HEK293T (cell line): ENCODE measurements at places on chromosomes 11 and 22.
A peak's percentile ranks its signal among the peaks of the same experiment; 100 is the strongest.

- no peak for DNase-seq
Observed at GRCh38 chr22:32810555-32811133, 9.1 kb downstream of the TIMP3 start.

DNA sequence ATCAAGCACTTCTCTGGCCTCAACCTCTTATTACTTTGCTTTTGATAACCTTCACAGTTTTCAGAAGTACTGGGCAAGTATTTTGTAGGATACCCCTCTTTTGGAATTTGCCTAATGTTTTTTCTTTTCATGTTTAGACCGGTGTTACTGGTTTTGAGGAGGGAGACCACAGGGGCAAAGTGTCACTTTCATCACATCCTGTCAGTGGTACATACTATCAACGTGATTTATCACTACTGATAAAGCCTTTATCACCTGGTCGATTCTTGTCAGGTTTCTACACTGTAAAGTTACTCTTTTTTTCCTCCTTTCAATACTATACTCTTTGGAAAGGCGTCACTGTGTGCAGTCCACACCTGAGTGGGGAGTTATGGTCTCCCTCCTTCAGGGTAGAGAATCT, 26.7 kb downstream of the QSER1 start:
- DNase-seq = no peak

GRCh38 chr11:9765320-9766101, 101.6 kb downstream of the SWAP70 start:
- no peak for DNase-seq

- no peak for DNase-seq
Observed at GRCh38 chr22:37283393-37283937, 1.2 kb downstream of the CYTH4 start.

- DNase-seq = no peak
Observed at GRCh38 chr11:13917904-13918303, 44.6 kb upstream of the SPON1 start.

GRCh38 chr11:115678942-115679341, 174.7 kb upstream of the CADM1 start:
- DNase-seq = peak; percentile 62

GRCh38 chr22:48705917-48706605, 1121.6 kb downstream of the BRD1 start:
- DNase-seq = no peak

- DNase-seq = peak; percentile 76
Observed at GRCh38 chr11:94623120-94623735, 56.1 kb downstream of the PIWIL4 start.

- DNase-seq = no peak
Observed at GRCh38 chr22:44632541-44633396, 69.2 kb upstream of the PRR5 start.

GRCh38 chr11:88704485-88704884, 361.3 kb downstream of the GRM5 start:
- DNase-seq = no peak

- DNase-seq = no peak
Observed at GRCh38 chr11:39341461-39341860, 2118.0 kb downstream of the LRRC4C start.

DNA sequence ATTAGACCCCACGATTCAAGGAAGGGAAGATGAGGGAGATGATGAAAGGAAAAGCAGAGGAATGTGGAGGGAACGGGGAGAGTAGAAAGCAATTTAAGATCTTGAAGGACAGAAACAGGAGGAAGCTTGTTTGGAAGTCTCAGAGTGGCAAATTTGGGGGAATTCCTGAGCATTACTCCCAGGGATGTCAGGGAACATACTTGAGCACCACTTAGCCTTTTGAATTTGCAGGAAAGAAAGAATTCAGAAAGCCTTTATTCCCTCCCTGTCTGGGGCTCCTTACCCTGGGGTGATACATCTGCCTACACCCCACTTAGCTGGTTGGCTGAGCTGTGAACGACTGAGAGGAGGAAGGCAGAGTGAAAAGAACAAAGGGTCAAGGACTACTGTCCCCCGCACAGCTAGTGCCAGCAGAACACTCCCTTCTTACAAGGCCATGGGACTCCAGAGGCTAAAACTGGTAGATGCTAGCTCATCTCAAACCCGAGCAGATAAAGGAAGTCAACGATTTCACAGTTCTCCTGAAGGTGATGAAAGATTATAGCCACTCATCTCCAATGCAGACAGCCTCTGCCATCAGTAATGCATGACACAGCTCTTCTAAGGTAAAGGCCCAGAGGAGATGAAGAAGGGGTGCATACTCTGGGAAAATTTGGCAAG, 84.0 kb upstream of the AKIP1 start:
- no peak for DNase-seq

DNA sequence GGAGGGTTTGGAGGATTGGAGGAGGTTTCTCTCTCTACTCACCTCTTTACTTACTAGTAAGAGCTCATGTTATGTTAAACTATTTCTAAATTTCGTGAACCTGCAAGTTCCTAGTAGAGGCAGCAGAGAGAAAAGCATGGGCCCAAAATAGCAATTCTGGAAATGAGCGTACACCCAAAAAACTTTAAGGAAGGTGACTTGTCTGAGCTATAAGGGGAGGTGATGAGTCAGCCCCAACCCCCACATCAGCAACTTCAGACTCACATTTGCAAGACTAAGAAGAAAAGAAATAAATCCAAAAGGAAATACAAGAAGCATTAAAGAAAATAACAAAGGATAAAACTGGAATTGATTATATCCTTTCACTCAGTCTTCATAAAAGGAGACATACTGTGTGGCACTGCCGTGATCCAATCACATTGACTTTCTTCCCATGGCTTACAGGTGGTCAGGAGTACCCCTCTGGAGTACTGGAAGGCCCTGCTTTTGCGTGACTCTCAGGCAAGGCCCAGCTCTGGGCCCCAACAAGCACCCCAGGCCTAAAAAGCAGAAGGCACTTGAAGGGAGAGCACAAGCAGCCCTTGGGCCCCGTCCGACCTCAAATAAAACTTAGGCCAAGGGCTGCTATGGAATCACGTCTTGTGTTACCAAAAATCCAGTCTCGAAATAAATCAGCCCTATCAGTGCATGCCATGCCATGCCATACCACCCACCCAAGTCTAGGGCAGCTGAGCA, 14.3 kb downstream of the PACSIN2 start:
- DNase-seq = no peak

DNA sequence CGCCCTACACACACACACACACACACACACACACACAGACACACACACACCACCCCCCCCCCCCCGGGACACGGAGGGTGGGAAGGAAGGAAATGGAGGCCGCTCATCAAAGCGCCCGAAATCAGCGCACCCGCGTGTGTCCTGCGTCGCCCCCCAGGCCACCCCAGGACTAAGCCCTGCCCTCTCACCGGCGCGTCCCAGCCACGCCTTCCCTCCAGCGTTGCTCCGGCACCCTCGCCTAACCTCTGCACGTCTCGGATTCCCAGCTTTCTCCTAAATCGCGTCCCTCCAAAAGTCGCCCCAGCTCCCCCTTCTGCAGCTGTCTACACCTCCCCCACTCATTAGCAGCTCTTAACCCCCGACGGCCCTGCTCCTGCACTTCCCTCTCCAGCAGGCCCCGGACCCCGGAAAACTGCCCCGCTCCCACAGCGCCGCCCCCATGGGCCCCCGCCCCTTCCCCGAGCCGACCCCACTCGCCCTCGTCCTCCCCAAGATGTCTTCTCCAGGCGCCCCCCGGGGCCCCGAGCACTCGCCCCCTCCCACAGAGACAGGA, 557 bp downstream of the PACSIN2 start:
- peak; percentile 49 for DNase-seq

GRCh38 chr22:22060200-22061084, 77.9 kb upstream of the TOP3B start:
- DNase-seq = peak; percentile 88

- DNase-seq = no peak
Observed at GRCh38 chr11:34161812-34162492, 56.5 kb downstream of the NAT10 start.

GRCh38 chr11:60970369-60970774, 1.1 kb upstream of the CD6 start:
- peak; percentile 73 for DNase-seq

DNA sequence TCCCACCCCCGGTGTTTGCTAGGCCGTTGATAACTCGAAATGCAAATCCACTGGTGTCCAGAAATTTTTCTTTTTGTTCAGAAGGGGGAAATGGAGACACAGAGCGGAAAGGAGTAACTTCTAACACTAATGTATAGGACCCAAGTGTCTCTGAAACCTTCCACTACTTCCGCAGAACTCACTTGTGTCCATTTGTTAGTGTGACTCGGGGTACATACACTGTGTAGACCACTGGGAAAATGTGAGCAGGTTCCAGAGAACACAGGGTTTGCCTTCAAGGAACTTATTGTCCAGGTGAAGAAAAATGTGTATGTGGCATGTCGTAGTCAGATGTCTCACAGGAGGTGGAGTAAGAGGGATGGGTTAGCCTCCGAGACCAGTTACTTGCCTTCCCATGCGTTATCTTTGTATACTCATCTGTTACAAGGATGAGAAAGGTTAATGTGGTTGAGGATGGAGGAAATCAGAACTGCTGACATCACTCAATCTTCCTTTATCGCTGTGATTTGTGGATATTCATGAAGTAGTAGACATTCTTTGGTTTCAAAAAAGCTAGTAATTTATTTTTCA, 857 bp downstream of the ARCN1 start:
- peak; percentile 20 for DNase-seq

DNA sequence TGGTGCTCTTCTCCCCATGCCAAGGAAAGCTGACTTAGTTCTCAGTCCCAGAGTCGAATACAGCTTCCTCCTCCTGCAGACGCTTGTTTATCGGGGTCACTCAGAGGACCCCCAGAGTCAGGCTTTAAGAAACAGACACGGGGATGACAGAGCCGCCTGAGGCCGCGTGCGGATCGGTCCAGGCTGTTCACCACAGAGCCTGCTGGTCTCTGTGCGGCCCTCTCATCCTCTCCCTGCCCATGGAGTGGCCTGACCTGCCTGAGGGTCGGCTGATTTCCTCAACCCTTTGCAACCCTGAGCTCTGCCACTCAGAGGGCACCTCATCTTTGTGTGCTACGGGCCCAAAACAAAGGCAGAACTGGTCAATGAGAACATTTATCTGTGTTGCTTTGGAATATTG, 2.1 kb downstream of the GAL start:
- DNase-seq = no peak

GRCh38 chr11:75968021-75968625, 153.1 kb downstream of the UVRAG start:
- DNase-seq = no peak

DNA sequence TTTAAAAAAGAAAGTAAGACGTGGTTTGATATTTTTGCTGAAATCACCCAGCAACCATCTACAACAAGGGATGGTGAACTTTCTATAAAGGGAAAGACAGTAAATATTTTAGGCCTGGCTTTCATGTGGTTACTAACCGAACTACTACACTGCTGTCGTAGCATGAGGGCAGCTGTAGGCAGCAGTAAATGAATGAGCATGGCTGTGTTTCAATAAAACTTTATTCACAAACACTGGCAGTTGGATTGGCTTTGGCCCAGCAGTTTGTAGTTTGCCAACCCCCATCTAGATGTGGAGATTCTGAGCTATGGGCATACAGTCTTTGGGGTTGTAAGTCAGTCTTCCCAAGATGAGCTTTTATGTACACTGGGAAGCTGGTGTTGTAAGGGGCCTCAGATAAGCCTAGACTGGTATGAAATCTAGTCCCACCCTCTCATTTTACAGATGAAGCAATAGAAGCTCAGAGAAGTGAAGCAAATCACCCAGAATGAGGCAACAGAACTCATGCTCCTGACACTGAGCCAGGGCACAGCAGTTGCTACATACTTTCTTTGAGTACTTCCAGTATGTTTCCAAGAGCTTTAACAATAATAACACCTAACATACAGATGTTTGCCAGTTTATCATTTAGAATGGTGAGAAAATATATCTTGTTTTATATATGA, 204.4 kb downstream of the ADAMTS15 start:
- no peak for DNase-seq

DNA sequence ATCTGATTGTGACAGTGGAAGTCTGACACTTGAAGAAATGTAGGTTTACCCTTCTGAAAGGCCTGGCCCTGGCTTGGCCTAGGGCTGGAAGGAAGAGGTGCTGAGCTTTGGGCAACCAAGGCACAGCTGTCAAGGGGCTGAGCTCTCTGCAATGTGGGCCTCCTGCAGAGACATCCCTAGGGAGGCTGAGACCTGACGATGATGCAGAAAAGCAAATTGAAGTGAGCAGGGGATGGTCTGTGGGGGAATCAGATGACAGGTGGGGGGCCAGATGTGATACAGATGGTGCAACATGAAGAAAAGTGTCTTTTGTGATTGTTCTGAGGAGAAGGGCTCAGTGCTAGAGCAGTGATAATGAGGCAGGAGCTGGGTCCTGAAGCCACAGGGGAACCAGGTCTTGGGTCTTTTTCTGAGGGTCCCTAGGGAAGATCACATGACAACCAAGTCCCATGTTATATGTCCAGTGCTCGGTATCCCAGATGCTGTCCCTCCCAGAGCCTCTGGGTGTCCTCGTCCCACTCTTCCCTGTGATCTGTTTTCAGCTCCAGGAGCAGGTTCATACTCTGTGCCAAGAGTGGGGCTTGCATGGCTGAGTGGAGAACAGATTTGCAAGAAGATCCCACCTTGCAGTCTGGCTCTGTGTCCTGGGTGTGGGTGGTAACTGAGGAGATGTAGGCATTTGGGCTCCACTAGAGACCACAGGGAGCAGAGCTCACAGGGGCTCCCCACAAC, 79.9 kb upstream of the VPREB1 start:
- no peak for DNase-seq

DNA sequence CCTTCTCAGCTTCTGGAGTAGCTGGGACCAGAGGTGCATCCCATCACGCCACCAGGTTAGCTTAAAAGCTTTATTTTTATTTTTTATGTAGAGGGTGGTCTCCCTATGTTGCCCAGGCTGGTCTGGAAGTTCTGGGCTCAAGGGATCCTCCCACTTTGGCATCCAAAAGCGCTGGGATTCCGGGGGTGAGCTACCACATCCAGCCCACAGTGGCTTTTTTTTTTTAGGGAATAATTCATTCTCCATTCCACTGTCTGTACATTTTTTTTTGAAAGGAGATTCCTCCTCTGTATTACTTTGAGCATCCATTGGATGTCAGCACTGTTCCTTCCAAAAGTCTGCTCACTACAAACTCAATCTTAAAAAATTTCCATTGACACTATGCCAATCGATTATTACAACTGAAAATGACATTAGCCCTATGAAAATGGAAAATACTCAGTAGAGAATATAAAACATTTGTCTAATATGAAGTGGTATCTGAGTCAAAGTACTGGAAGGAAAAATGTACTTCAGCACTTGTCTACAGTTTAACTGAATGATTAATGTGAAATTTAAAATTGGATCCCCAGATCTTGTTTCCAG, 1.3 kb upstream of the LPXN start:
- DNase-seq = peak; percentile 5

DNA sequence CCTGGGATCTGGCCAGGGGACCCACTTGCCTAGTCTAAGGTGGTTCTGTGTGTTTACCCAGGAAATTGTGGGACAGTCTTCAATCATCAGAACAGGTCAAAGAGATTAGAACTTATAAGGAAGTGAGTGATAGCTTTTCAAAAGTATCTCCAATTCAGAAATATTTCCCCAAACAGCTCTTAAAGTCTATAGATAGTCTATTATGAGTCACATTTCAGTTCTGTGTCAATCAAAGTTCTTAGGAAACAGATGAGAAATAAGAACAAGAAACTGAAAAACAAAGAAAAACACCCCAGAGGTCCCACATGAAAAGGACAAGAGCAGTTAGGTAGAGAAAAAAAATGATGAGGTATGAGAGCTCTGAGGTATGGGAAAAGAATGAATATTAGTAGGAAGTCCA, 381.4 kb upstream of the MPPED2 start:
- DNase-seq = no peak
